ENCODE measurements at places on chromosomes 5 and 9.

GRCh38 chr9:650362-650761 is 191.1 kb upstream of the DMRT1 start:
- DNase-seq: no peak

GRCh38 chr9:5920860-5921328 is 30.2 kb downstream of the MLANA start:
- no peak for DNase-seq

GRCh38 chr9:123034881-123035510 is 1.5 kb downstream of the GPR21 start:
- no peak for DNase-seq

DNA sequence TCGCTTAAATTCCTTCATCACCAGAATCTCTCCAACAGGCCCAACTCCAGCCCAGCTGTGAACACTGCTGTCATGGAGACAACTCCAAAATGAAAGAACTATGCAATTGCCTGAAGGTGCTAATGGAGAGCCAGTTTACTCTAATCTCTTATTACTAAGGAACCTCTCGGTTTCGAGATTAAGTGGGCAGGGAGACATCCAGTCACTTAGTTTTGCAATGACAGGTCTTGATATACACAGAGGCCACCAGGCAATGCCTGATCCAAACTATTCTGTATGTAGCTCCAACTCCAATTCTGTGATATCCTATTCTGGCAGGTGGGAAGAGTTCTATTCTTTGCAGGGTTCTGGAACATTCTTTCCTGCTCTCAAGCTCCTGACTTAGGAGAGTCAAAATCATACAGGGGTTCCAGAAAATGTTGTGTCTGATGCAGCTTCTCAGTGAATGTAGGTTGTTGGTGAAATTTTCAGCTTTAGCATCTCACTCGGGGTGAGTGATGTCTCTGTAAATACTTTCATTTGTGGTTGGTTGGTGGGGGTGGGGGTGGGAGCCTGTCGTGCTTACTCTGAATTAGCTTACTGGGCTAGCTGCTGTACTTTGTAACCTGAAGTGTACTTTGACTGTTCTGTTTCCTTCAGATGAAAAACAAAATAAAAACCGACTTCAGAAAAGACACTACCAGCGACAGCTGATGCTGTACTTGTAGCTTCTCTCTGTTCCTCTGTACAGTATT is 170.9 kb downstream of the PALM2AKAP2 start:
- no peak for DNase-seq

DNA sequence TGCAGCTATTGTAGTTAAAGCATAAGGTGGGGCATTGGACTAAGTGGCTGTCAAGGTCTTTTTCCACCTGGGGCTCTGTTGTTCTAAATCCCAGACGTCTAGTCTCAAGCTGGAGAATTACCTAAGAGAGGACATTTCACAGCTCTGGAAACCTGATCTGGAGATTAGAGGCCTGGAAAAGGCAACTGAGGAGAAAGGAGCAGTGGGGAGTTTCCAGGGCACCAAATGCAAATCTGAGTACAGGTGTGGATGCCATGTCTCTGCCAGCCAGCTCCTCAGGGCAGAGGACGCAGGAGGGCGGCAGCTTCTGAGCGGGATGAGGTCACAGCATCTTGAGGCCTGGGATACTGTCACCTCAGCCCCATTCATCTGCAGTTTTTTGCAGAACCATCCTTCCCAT is 65.2 kb downstream of the PPARGC1B start:
- DNase-seq: no peak

DNA sequence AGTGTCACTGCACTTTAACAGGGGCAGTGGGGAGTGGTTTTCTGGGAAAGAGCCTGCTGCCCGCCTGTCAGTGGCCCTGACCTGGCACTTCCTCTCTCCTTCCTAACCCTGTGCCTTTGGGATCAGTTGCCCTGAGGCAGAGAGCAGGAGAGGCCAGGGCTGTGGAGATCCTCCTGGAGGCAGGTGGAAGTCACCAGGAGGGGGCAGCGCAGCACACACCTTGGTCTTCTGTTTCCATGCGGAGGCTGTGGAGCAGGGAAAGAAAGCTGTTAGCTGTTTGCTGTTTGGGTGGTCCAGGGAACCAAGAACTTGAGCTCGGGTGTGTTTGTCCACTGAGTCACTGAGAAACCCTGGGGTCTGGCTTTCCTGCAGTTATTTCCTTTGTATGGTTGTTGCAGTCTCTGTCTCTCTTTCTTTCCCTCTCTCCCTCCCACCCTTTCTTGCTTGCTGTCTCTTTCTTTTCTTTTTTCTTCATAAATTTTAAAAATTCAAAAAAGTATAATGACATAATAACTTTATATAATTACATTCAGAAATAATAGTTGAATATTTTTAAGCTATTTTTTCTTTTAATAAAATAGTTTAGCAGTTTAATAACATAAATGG is 28.1 kb downstream of the NTRK2 start:
- DNase-seq: peak; percentile 66
